Lower leg skin (tissue), 4 donors: ENCODE measurements at places on chromosomes 5 and 9.

DNA sequence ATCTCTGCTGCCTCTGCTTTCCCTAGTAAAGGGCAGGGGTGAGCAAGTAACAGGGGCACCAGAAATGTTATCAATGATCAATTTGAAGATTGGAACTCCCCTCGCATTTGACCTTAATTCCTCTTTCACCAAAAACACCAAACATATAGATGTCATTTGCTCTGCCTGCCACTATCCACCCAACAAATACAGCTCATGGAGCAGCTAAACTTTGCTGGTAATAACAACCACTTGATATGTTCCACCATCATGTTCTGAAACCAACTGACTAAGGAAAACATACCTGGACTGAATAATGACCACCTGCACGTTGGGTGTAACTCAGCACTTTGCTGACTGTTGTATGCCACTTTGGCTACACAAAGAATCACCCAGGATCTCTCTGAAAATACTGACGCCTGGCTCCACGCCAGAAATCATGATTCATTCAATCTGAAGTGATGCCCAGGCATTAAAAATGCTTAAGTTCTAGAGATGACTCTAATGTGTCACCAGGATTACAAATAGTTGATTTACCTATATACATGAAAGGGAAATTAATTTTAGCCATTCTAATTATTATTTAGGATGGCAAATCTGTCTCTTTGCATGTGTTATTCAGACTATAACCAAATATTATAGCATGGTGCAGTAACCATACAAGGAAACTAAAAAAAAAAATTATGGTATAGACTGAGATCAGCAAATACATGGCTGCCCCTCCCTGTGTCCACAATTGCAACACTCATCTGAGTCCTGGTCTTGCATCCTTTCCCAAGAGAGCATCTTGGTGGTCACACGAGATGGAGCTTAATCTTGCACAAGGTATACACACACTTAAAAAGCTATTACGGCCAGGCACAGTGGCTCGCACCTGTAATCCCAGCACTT lies 43.1 kb upstream of the TTC39B start:
- DNase-seq = no peak

- no peak for DNase-seq
Measured at GRCh38 chr9:82449986-82450385, 461.4 kb downstream of the SPATA31D1 start.

GRCh38 chr9:110027671-110028081 lies 180.3 kb downstream of the C9orf152 start:
- no peak for DNase-seq

DNA sequence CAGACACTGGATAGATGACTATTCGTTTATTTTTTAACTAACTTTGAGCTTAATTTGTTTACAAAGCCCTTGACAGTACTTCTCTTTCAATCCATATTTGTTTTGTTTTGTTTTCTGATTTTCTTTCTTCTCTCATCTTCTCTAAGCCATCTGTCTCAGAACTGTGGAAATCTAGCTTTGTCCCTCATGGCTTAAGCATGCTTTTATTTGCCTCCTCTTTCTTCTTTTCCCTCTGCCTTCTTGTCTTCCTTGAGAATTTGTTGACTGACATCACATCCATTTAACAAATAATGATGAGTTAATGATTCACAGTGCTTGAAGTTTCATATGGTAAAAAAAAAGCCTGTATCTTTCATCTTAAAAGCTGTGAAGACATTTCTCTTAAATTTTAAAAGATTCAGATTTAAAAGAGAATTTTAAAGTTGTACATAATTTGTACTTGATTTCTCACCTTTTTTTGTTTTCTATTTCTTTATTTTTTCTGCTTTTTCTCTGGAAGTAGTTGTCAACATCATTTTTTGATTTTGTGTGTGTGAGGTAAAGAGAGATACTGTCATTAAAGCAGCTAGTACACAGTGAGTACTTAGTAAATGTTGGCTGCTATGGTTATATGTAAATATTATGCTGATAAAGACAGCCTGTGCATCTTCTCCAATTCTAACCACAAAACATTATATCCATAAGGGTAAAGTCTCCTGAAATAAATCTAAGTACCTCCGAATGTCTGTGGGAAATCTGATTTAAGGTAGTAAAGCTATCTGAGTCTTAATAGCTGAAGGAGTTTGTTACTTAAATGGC lies 13.9 kb upstream of the SGCD start:
- no peak for DNase-seq

DNA sequence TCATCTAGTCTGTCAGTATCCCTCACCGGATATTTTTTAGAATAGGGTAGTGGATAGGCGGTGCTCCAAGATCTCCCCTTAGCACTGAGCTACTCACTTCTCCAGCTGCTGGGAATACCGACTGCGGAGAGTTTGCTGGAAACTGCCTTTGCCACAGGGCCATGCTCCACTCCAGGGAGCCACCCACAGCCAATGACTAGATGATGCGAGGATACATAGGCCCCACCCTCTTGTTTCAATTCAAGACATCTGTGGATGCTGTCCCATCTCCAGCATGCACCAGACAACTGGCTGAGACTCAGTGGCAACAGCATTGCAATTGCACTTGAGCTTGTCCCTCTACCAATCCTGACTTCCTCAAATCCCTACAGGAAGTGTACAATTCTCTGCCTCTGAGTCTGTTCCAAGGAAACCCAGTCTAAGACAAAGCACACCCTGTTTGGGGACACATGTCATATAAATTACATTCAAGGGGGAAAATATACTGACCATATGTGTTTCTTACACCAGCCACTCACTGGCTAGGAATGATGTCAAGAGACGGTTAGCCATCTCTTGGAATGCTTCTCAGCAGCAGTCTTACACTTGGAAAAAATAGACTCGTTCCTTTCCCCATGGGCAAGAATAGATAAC lies 312.6 kb upstream of the KIF2A start:
- DNase-seq = no peak

GRCh38 chr9:72834994-72835393 lies 117.9 kb downstream of the ALDH1A1 start:
- DNase-seq = no peak
